ENCODE measurements at places on chromosomes 7 and 10.

DNA sequence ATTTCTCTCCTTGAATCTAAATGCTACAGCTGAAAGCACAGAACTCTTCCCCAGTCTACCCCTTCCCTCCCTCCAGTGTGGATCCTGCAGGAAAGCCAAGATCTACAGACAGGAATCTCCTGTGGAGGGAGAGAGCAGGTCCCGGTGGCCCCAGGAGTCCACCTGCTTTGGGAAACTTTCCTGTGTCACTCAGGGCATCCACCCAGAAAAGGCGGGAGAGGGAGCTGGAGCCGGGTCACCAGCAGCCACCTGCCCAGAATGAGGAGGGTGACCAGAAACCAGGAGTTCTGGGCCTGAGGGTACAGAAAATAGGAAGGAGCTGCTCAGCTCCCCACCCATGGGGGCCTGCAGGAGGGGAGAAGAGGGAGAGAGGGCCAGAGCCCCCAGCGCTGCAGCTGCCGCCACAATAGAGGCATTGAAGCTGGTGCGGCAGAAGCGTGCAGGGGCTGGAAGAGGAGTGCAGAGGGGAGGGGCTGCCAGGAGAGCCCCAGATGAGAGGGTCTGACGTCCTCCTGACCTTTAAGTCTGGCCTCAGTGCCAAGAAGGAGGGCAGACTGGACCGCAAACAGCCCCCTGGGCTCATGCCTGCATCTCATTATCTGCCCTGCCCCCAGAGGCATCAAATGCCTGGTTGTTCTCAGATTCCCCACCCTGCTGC is 56.3 kb upstream of the TMEM72 start:
- DNase-seq: no peak

DNA sequence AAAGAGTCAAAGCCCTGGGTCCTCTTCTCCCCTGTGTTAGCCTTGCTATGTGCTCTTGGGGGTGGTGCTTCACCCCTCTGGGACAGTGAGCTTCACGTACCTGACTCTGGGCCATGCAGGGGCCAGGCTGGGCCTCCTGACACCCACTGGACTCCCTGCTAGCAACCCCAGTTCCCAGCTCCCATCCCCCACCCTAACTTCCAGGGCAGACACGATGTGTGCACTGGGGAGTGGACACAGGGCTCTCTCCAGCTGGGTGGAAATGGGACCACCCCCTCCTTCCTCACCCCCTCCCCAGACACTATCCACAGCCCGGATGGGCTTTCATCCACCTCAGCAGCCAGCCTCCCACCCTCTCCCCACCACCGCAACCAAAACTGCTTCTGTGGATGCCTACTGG is 113.0 kb upstream of the ZNF479 start:
- DNase-seq: no peak

- no peak for DNase-seq
Observed at GRCh38 chr7:114687238-114687637, 234.7 kb upstream of the MDFIC start.

GRCh38 chr10:488081-488932 is 201.2 kb downstream of the DIP2C start:
- no peak for DNase-seq

DNA sequence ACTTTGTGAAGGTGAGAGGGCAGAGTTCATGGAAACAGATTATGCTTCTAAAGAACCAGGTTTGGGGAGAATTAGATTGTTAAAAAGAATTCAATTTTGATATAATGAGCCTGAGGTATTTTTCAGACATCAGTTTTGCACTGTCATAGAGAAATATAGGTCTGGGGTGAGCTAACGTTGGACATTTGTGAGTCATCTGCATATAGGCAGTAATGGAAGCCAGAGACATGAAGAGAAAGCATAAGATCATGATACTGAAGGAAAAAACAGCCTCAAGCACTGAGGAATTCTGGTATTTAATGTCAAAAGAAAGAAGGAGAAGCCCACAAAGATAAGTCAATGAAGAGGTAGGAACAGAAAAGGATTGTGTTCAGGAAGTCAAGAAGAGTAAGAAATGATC is 32.4 kb upstream of the COL1A2 start:
- DNase-seq: no peak

- DNase-seq: no peak
Observed at GRCh38 chr7:122248472-122248871, 56.1 kb downstream of the FEZF1 start.

DNA sequence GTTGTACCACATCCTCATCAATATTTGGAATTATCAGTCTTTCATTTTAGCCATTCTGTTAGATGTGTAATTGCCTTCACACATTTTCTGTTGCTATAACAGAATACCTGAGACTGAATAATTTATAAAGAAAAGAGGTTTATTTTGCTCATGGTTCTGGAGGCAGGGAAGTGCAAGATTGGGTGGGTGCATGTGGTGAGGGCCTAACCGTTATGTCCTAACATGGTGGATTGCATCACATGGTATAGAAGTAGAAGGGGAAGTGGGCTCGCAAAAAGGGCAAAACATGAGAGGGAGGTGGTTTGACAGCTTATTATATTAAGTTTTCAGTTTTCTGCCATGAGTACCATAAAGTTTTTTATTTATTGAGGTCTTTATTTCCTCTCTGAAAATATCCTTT is 452.0 kb downstream of the ARL4A start:
- DNase-seq: no peak

GRCh38 chr7:79822620-79823240 is 311.9 kb upstream of the GNAI1 start:
- no peak for DNase-seq

DNA sequence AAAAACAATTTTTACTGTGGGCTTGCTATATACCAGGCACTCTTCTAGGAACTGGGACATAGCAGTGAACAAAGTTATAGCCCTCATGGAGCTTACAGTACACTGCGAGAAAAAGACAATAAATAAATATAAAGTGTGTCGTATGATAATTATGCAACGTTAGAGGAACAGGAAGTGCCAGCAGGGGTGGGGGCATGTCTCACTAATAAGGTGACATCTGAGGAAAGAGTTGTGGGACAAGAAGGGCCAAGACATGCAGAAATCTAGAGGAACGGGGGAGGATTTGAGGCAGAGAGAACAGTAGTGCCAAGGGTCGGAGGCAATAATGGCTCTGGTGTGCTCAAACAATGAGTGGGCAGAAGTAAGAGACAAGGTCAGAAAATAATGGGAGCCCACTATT is 52.8 kb downstream of the LMBR1 start:
- no peak for DNase-seq

DNA sequence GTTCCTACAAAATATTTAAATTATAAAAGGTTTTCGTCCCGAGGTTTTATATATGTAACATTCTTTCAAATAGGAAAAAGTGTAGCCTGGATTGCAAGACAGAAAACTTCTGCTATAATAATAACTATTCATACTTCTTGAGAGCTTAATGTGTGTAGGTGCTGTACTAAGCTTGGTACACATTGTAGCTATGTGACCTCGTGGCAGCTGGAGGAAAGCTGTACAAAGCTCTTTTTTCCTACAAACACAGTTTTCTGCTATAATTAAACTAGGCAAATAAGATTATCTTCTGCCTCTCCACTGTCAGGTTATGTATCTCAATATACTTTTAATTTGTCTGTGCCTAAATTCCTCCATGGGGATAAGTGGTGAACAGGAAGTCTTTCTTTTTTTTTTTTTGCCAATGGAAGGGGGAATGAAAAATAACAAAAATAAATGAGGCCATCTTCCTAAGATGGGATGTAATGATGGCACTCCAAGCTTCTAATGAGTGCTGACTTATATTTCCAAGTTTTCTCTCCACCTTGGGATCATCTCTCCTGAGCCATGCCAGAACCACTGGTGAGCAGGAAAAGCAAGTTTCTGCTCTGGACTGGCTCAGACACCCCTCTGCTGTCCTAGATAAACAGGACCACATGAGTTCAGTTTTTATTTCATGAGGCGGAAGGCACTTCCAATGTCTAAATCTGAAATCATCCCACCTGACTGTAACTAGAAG is 9.9 kb downstream of the SGMS1 start:
- no peak for DNase-seq

- DNase-seq: no peak
Observed at GRCh38 chr10:613271-614138, 76.0 kb downstream of the DIP2C start.

- DNase-seq: no peak
Observed at GRCh38 chr7:111083413-111083812, 7.5 kb upstream of the LRRN3 start.

- no peak for DNase-seq
Observed at GRCh38 chr7:50564640-50565558, at the start of gene DDC. TSS of gene DDC (minus strand) at chr7:50565405. CDS start at chr7:50544085, 21,320 bp downstream.

GRCh38 chr10:114957673-114958072 is 19.7 kb downstream of the TRUB1 start:
- DNase-seq: no peak

GRCh38 chr10:20614911-20615310 is 282.2 kb downstream of the NEBL start:
- DNase-seq: no peak

GRCh38 chr7:27164367-27165088 is 809 bp downstream of the HOXA9 start:
- DNase-seq: no peak

GRCh38 chr10:127034790-127035189 is 129.6 kb downstream of the DOCK1 start:
- no peak for DNase-seq

GRCh38 chr10:131316321-131317075 is 5.0 kb upstream of the TCERG1L start:
- no peak for DNase-seq

- DNase-seq: no peak
Observed at GRCh38 chr7:121271916-121272315, 56.9 kb upstream of the WNT16 start.

- DNase-seq: no peak
Observed at GRCh38 chr7:157729566-157729965, 392.8 kb downstream of the DNAJB6 start.

- DNase-seq: no peak
Observed at GRCh38 chr10:42979181-42979580, 97.7 kb upstream of the RET start.

DNA sequence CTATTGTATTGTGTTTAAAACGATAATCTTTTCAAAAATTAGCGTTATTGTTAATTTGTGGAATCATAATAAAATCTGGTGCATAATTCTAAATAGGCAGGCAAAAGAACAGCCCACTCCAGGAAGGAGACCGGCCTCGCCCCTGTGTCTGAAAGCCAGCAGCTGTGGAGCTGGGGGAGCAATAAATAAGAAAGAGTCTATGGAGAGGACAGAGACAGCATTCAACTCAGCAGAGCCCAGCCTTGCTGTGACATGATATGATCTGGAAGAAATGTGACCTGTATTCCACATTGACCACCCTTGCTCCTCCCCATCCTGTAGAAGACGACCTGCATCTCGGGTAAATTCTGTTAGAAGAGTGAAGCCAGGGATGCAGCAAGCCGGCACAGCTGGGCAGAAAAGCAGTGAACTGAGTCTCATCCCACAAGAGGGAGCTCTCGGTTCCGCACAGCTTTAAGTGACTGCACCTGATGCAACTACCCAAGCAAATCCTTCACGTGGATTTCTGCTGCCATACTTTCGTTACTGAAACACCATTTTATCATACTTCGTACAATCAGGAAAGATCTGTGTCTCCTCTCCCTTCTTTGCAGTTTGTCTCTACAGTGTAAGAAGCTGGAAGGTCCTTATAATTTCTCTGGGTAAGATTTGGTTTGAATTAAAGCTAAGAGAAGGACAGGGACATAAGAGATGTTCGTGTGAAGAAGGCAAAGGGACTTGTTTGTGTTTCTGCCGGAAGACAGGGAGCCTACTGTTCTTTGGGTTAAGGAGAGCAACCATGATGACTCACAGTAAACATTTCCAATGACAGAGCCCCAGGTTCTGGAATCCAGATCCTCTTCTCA is 427.1 kb downstream of the GPAM start:
- peak; percentile 9 for DNase-seq

DNA sequence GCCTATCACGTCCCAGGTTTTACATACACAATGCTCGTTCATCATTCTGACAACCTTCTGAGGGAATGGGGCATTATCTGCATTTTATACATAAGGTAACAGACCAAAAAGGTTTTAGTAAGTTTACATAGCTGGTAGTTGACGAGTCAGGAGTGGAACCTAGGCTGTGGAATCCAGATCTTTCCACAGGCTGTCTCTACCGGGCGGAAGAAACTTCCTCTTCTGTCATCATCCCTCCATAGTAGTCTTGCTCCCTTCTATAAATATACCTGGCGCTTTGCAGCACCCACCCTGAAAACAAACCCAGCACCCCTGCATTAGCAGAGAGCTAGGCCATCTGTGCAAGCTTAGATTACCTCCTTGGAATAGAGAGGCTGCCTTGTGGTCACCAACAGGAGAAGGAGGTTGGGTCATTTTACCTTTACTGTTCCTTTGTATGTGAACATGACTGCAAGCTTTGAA is 1.3 kb downstream of the TSPAN13 start:
- DNase-seq: no peak

GRCh38 chr10:68111584-68111983 is 2.3 kb downstream of the MYPN start:
- DNase-seq: no peak

DNA sequence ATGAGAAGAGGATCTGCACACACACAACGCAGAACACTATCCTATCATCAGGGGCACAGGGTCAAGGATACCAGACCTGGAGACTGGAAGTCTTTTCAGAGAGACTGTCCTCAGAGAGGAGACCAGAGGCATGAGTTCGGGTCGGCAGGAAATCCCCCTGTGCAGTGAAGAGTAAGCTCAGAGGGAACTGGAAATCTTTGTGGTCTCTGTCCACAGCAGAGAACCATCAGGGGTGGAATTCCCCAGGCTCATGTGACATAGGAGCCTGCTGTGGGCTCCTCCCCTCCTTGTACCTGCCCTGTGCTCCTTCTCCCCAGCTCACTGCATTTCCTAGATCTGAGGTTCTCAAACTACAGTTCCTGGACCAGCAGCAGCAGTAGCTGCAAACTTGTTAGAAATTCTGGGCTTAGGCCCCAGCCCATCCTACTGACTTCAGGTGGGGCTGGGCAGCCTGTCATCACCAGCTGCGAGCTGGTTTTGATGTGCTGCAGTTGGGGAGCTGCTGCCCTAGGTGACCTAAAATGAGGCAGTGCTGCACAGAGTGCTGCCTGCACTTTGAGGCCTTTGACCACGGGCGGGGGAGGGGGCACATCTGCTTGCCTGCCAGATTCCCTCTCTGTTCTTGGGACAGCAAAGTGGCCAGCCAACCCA is 2.4 kb downstream of the ZMIZ2 start:
- no peak for DNase-seq
